A549 treated with RU486 at 1 μM for 4 hours (cell line): ENCODE measurements at places on chromosomes 7 and 10. TPM values are rescaled to one million over a fixed set of nuclear protein-coding genes. Genes with fewer than 3 reads are reported as not detected.

The SLIT1 gene
- total RNA-seq: 0.02 to 0.23 TPM (median 0.06 TPM) in 4 of 5 replicates, not detected in the other

The EMX2 gene
- total RNA-seq: not detected in 5 replicates

The MYPN gene
- 2.3 to 3.3 TPM (median 2.5 TPM) in 5 replicates for total RNA-seq

The RNF32 gene
- total RNA-seq: 0.77 to 2.1 TPM (median 1.2 TPM) in 5 replicates

The KLLN gene
- total RNA-seq: 0.39 to 0.54 TPM (median 0.47 TPM) in 5 replicates

The NOS3 gene
- total RNA-seq: 0.15 to 0.55 TPM (median 0.49 TPM) in 5 replicates

The POLR2J2 gene
- 0.21 to 0.51 TPM (median 0.42 TPM) in 5 replicates for total RNA-seq

The TMEM72 gene
- not detected in 5 replicates for total RNA-seq

The ADIRF gene
- 0.21 TPM in 1 of 5 replicates, not detected in the others for total RNA-seq

The SYCE1 gene
- not detected in 5 replicates for total RNA-seq

The WDR86 gene
- 0.18 to 0.22 TPM (median 0.19 TPM) in 3 of 5 replicates, not detected in the others for total RNA-seq

The FAM237B gene
- total RNA-seq: not detected in 5 replicates
